ENCODE measurements at places on chromosomes 12 and 14.
A peak's percentile ranks its signal among the peaks of the same experiment; 100 is the strongest.

DNA sequence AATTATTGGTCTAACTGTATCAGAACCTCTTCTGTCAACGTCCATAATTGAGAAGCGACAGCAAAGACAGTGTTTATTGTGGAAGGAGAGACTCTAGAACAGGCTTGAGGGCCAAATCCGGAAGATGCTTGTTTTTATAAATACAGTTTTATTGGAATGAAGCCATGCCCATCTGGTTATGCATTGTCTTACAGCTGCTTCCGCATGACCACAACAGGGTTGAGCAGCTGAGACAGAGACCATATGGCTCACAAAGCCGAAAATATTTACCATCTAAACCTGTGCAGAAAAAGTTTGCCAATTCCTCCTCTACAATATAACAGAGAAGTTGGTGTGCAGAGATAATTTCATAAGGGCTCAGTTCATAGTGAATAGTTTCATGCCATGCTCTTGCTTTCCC lies 24.5 kb downstream of the PRKAB1 start:
- no peak for DNase-seq

DNA sequence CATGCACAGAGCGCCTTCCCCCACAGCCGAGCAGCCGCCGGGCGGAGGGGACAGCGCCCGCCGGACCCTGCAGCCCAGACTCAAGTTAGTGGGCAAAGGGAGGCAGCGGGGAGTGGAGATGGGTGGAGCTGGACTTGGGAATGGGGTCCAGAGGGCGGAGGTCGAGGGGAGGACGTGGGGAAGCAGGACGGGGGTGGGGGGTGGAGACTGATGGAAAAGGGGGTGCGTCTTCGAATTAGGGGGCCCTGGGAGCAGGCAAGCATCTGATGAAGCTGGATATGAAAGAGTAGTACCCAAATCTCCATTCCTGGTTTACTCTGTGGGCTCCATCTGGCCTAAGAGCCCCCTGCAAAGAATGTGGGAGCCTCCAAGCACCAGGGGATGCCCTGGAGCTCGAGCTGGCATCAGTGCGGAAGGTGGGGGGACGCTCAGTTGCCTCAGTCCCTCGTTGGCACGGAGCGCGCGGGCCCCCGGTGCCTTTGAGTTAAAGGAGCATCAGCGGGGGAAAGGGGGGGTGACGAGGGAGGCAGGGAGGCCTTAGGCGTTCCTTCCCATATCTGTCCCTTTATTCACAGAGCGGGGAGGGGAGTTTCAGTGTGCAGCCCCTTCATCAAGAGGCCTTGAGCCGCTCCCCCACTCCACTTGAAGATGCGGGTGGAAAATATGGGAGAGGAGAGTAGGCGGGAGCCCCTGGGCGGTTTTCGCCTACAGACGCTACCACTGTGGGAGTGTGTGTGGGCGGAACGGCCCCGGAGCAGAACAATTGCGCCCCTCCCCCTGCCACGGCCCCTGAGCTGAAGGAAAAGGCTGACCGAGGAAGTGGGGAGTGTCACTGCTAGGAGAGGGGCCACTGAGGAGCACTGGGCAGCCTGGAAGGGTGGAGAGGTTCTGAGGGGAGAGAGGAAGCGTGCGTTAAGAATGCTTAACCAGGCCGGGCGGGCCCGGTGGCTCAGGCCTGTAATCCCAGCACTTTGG lies 644 bp downstream of the NAB2 start:
- DNase-seq = no peak

DNA sequence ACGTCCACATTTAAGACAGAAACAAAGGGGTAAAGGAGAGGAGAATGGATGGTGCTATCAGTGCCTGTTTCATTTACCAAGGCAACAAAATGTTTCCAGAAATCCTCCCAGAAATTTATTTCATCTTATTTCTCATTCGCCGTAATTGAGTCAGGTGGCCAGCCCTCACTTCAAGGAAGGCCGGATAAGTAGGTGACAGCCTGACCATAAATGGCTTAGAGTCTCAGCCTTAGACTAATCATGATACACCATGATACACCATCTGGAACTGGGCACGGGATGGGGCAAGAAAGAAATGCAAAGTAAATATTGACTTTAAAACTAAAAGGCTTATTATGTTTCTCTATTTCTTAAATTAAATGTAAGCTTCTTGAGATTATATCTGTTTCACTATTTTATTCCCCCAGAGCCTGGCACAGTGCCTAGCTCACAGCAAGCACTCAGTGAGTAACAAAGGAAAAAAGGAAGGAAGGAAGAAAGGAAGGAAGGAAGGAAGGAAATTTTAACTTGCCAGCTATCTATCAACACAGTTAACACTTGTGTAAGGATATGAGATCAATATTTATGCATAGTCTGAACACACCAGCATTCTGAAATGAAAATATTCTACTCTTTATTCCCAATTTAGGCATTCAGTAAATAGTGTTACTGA lies 106.1 kb upstream of the FSCB start:
- no peak for DNase-seq

DNA sequence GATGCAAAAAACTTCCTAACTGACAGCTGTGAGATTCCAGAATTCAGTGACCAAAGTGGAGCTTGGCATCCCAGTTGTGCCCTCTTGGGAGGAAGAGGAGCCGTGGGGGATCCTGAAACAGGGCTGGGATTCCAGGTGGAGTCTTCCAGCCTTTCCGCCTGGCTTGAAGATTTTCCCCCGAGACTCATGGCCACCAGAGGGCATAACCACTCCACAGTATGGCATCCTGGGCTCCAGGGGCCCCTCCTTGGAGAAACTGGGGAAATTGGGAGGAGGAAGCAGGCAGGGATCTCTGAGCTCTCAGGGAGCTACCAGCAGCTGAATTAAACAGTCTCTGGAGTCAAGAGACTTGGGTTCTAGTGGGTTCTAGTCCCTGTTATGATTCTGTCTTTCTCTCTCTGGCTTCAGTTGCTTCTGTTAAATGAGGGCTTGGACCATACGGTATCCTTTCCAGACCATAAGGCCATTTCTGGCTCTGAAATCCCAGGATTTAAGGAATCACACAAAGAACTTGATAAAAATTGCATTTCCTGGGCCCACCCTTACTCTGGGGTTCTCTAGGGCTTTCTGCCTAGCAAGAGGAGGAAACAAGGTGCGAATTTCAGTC lies 2.6 kb upstream of the TAMALIN start:
- DNase-seq = peak; percentile 59

DNA sequence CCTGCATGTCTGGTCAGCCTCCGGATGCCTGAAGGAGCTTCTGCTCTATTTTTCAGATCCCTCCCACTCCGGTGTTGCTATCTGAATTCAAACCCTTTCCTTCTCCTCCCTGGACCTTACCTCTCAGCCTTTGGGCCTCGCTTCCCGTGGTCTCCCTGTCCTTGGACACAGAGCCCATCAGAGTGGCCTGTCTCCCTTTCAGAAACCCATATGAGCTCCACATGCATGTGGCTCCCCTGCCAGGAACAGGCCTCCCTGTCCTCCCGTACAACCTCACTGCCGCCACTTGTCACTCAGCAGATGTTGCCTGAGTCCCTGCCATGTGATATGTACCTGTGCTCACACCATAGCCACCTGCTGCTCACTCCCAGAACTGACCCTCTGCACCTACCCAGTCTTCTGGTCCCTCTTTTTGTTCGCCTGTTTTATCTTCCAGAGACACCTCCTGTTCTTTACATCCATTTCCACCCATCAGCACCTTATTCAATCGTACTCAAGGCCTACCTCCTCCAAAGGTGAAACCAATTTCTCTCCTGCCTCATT lies 182.5 kb downstream of the ZFP36L1 start:
- no peak for DNase-seq

- DNase-seq = no peak
Measured at GRCh38 chr14:50022661-50023060, 93.7 kb downstream of the VCPKMT start.

- DNase-seq = no peak
Measured at GRCh38 chr12:102800565-102800964, 116.5 kb downstream of the PAH start.

- no peak for DNase-seq
Measured at GRCh38 chr12:81863406-81863805, 104.3 kb upstream of the PPFIA2 start.

- no peak for DNase-seq
Measured at GRCh38 chr14:100609941-100610391, 22.7 kb upstream of the BEGAIN start.
